GM12891 (cell line): ENCODE measurements at places on chromosomes 11 and 22.

- no peak for DNase-seq
Observed at GRCh38 chr11:112216561-112217105, 9.6 kb upstream of the PTS start.

- no peak for DNase-seq
Observed at GRCh38 chr11:20161923-20162744, 1.9 kb upstream of the DBX1 start.

DNA sequence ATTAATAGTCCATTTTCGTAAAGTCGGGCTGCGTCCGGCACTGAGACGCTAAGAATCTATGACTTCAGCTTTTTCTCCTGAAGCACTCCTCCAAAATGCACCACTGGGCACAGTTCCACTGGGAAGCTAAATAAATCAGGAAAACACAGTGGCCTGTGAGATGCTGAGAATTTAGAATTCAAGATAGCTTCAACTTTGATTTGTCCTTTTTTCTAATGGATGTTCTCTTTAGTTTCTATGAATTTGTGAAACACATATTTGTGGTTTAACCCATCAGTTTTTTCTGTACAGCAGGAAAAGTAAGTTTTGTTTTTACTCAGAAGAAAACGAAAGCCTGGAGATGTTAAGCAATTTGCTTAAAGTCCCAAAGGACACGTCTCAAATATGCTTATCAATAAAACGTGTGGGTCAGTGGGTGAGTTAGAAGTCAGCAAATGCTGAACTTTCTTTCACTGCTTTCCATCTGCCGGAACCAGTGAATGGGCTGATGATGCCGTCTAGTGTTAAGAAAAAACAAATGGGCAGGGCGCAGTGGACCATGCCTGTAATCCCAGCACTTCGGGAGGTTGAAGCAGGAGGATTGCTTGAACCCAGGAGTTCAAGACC is 40.7 kb upstream of the CLMP start:
- no peak for DNase-seq

GRCh38 chr11:61647529-61647928 is 32.7 kb upstream of the DAGLA start:
- DNase-seq, result no peak

GRCh38 chr11:69213964-69214363 is 58.2 kb downstream of the SMIM38 start:
- no peak for DNase-seq

DNA sequence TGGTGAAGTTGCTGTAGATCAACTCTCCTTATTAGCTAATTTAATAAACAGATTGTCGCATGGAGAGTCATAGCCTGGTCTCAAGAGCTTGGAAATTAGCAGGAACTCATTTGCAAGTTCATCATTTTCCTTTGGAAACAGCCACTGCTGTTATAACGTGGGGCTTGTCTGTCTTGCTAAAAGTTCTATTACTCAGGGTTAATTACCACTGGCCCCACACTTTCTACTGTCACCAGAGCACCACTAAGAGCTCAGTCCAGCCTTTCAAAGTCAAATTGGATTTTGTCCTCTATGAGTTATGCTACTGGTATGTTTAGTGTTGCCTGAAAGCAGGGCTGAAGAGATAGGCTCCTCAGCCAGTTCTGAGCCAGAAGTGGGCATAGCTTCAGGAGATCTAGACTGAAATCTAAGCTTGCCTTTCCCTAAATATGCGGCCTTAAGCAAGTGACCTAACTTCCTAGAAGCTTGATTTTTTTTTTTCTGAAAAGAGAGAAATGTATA is 292.2 kb downstream of the INSC start:
- DNase-seq, result no peak

GRCh38 chr11:86671531-86672006 is 847 bp downstream of the ME3 start:
- DNase-seq, result no peak

DNA sequence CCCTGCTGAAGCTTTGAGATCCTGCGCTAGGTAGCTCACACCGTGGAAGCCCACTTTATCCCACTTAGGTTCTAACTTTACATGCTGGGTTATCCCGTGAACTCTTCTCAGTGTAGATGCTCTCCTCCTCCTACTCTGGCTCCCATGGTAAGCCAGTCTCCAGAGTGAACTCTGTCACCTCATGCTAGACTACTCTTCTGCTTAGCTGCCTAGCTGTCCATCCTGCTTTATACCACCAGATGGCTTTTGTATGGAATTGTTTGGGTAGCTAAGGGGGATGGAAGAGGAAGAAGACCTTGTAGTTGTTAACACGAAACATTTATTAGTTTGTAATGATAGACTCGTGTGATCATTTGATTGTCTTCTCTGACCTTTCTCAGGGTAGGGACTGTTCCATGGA is 46.8 kb downstream of the EMSY start:
- DNase-seq, result no peak

- DNase-seq, result no peak
Observed at GRCh38 chr11:110524238-110524637, 94.5 kb downstream of the FDX1 start.

DNA sequence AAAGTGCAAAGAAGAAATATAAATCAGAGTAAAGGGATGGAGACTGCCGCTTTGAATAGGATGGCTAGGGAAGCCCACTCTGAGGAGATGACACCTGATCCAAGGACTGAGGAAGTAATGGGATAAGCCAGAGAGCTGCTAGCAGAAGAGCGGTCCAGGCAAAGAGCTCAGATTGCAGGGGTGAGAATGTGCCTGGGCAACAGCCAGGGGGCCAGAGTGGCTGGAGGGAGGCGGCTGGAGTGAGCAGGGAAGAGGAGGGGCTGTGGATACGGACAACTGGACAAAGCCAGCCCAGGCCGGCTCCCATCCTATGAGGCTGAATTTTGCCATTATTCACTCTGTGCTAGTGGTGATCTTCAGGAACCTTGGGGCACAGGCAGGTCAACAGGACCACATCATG is 360.3 kb upstream of the SYN3 start:
- DNase-seq, result no peak

DNA sequence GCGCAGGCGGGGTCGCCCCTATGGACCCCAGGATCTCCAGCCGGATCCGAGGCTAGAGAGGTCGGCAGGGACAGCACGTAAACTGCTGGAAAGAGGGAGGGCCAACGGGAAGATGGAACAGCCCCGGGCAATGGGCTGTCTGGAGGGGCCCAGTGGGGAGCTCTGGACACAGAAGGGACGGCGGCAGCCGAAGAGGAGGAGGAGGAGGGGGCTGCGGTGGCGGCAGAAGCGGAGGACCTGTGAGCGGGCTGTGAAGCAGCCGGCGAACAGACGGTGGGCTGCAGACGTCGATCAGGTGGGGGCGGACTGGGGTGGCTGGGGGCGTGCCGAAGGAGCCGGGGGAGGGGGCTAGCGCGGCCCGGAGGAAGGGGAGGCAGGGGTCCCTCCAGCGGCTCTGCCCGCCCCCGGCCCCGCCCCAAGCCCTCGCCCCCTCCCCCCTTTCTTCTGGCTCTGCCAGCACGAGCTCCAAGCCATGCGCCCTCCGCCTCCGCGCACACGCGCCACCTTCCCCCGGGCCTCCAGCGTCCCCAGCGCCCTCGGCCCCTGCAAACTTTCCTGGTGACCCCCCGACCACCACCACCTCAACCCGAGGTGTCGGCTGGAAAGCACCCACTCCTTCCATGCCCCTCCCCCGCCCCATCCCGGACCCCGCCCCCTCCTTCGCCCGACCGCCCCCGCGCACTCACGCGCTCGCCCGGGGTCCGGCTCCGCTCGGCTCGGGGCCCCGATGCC is 432 bp downstream of the TNKS1BP1 start:
- peak; percentile 70 for DNase-seq

DNA sequence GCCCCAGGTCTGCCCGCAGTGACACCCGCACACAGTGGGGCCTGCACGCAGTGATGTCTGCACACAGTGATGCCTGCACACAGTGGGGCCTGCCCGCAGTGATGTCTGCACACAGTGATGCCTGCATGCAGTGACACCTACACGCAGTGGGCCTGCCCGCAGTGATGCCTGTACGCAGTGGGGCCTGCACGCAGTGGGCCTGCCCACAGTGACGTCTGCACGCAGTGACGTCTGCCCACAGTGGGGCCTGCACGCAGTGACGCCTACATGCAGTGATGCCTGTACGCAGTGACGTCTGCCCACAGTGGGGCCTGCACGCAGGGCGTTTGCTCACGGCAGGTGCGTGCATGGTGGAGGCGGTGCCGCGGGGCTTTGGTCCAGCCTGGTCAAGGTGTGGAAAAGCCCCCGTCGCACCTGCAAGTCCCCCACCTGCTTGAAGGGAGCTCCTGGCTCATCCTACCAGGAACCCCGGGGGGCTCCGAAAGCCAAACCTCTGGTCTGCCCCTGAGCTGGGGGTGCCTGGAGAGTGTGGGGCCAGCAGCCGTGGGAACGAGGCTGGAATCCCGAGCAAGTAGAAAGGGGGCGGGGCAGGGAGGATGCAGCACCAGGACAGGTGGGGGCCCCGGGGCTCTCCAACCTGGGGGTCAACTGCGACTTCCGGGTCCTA is 8.9 kb upstream of the SYT8 start:
- DNase-seq, result no peak

- no peak for DNase-seq
Observed at GRCh38 chr11:60844870-60845221, 2.9 kb downstream of the CCDC86 start.

DNA sequence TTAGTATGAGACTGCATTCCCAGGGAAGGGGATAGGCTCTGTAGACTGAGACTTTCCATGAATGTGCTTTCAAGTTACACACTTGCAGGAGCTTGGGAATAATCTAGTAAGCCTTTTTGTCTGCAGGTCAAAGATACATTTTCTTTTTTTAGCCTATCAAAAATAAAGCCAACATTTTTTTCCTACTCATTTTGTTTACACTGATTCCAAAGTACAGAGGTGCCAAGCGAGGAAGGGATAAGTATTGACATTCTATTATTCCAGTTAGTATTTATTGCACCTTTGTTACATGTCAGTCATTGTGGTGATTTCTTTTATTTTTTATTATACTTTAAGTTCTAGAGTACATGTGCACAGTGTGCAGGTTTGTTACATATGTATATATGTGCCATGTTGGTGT is 413.0 kb upstream of the CHORDC1 start:
- no peak for DNase-seq

GRCh38 chr22:44782363-44782963 is 30.1 kb downstream of the ARHGAP8 start:
- no peak for DNase-seq

- DNase-seq, result no peak
Observed at GRCh38 chr22:24519496-24519895, 24.4 kb downstream of the UPB1 start.

- no peak for DNase-seq
Observed at GRCh38 chr11:77090046-77090372, 12.6 kb upstream of the OMP start.

GRCh38 chr11:12686246-12687060 is 12.2 kb downstream of the TEAD1 start:
- no peak for DNase-seq

GRCh38 chr11:35014346-35014745 is 97.9 kb downstream of the PDHX start:
- no peak for DNase-seq

GRCh38 chr11:90241414-90241813 is 18.6 kb upstream of the CHORDC1 start:
- DNase-seq, result no peak
